Activated CD4-positive, alpha-beta T cell treated with anti-CD3 and anti-CD28 coated beads for 36 hours (primary cell): ENCODE measurements at places on chromosomes 1 and 21.

- no peak for DNase-seq
These were observed 199.0 kb downstream of the OLFM3 start for GRCh38 chr1:101797722-101798121.

DNA sequence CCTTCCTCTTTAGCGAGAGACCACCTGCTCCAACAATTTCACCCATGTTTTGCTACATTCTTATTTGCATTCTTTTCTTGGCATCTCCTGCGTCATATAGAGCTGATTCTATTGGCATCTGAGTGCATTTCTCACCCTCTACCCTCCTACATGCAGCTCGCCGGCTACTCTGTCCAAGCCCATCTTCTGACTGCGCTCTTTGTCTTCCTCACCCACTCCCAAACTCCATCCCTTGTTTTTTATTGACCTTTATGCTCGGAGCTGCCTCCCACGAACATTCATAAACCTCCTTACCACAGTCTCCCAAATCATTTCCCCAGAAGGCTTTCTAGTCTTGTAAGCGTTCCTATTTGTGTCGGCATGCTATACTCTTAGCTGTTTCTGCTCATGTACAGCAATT lies 33.6 kb upstream of the FMN2 start:
- DNase-seq = no peak

DNA sequence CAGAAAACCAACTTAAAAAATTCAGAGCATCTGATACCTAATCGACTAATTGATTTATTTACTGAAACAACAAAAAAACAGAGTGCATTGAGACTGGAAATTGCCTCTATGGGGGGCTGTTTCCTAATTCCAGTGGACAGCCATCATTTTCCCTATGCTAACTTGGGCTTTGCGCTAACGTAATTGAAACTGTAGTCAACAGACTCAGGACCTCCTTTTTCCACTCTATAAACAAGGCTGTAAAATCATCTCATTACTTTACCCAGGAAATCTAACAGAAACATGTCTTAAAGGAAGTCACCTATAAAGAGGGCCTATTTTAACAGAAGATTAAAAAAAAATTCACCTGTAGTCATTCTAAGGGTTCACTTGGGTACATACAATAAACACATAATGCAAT lies 2.1 kb downstream of the ERG start:
- DNase-seq = no peak

DNA sequence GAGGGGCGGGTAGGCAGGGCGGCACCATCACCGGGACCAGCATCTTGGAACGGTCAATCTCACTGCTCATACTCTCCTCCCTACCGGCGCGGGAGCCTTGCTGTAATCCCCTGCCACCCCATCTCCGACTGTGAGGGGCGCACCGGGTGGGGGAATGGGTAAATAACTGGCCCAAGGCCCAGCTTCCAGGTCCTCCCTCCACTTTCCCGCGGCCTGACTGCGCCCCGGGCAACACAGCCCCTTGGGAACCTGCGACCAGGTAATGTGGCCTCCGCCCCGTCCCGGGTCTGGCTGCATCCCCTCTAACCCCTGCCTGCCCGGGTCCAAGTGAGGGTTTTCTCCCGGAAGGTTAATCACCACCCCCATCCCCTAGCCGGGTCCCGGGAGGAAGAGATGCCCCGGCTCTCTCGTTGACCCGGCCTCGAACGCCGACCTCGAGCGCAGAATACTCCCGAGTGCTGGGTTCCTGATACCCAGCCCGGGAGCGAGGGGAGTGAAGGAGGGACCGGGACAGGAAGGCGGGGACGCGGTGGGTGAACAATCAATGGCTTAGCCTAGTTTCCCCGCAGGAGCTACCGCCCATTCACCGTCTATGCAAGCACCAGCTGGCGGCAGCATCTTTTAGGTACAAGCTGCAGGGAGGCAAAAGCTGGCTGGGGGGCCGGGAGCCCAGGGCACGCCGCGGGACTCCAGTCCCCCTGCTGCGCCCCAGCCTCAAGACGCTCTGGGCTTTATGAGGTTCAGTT lies 5.9 kb upstream of the LHX9 start:
- peak; percentile 52 for DNase-seq

DNA sequence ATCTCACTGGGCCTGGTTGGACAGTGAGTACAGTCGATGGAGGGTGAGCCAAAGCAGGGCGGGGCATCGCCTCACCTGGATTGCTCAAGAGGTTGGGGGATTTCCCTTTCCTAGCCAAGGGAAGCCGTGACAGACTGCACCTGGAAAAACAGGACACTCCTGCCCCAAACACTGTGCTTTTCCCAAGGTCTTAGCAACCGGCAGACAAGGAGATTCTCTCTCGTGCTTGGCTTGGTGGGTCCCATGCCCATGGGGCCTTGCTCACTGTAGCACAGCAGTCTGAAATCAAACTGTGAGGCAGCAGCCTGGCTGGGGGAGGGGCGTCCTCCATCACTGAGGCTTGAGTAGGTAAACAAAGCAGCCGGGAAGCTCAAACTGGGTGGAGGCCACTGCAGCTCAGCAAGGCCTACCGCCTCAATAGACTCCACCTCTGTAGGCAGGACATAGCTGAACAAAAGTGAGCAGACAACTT lies 11.3 kb downstream of the C1orf105 start:
- peak; percentile 40 for DNase-seq

DNA sequence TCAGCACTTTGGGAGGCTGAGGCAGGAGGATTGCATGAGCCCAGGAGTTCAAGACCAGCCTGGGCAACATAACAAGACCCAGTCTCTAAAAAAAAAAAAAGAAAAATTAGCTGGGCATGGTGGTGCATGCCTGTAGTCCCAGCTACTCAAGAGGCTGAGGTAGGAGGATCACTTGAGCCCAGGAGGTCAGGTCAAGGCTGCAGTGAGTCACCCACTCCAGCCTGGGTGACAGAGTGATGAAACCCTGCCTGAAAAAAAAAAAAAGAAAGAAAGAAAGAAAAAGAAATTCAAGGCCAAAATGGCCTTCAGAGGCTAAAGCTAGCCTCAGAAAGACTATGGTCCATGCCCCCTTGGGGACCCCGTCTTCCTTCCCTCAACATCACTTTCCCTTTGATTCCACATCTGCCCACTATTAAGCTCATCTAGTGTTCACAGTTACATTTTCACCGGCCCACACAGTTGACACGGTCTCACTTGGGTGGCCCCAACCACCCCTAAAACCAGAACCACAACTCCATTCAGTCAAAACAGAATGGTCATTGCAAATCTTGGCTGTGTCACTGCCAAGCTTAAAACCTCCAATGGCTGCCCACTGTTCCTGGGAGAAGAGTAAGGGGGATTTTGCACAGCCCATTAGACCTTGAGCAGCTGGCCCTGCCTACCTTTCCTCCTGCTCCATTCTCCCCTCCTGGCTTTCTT lies 2.1 kb upstream of the CAPN8 start:
- no peak for DNase-seq
